ENCODE measurements at places on chromosomes 6 and 20.

DNA sequence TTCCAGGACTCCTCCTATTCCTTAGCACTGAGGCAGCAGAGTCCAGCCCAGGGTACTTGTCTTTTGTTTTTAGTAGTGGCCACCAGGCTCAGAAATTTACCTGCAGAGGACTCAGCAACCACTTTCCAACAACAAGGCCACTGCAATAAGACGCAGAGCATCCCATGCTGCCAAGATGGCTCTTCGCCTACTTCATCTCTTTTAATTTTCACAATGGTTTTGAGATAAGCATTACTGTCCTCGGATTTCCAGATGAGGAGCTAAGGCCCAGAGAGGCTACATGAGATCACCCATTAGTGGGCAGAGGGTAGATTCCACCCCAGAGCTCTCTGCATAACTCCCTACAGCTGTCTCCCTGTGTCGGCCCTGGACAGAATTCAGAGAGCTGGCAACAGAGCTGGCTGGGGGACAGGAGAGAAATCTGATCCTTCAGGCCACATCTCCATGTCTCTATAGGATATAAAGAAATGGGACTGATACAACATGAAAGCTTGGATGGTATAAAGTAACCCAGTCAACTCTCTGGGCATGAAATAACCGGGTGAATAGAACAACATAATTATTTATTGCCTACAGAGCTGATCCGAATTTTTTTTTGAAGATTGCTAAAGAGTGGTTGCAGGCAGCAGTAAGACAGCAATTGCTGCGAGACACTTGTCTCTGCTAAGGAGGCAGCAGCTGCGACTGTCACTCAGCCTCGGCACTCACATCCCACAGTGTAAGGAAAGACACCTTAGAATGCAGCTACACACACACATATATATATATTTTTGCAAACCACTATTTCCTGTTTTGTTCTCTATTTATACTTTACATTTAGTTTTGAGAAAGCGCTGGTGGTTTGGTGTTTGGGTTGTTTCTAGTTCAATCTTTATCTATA lies 37.2 kb downstream of the SCML4 start:
- no peak for DNase-seq

DNA sequence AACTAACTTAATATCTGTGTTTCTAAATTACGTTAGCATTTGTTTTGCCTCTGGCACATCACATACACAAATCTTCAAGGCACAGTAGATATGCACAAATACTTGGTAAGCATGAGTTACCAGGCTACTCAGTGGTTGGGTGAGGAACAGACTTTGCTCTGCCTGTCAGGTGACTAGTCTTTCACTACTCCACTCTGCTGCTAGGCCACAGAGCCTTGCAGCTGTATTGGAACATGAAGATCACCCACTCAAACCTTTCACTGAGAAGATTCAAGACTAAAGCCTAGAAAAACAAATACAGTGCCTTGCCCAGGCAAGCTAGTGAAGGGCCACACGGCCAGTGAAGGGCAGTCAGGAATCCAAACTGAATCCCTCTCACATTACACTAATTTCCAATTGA lies 47.0 kb downstream of the DTNBP1 start:
- DNase-seq, result no peak

DNA sequence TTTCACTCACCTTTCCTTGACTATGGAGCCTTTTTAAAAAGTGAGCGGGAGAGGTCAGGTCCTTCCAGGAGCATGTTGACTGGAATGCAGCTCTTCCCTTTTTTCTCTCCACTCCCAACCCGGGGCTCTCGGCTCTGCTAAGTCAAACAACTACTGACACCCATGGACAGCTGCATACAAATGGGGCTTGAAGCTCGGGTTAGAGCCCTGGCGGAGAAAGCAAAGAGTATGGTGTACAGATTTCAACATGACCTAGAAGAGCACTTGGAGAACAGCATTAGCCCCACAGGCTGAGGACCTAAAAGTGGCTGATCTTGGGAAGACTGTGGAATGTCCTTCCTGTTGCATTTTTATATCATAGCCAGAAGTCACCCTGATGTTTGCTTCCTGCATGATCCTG lies 162.0 kb upstream of the STMND1 start:
- no peak for DNase-seq

- DNase-seq, result no peak
These were observed 3.1 kb upstream of the PREX1 start for GRCh38 chr20:48830826-48831318.

DNA sequence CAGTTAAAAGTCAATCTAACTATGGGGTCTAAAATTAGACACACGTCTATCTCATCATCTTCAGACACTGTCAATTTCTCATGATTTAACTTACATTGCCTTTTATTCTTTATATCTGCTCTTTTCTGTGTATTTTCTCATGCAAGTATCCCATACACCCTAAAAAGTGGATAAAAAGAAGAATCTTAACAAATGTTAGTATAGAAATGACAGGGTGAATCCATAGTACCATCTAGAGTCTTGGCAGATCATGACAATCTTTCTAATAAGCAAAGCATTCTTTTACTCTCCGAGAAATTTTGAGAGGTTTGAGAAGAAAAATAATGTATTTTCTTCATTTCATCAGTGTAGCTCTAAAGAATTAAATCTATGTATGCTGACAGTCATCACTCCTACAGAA lies 382.7 kb downstream of the C6orf118 start:
- DNase-seq, result no peak

- no peak for DNase-seq
These were observed 61.1 kb upstream of the GATA5 start for GRCh38 chr20:62536871-62537401.

GRCh38 chr6:153125032-153125431 lies 6.0 kb downstream of the RGS17 start:
- peak; percentile 47 for DNase-seq

GRCh38 chr6:82195619-82196018 lies 51.9 kb downstream of the IBTK start:
- DNase-seq, result no peak

GRCh38 chr6:170117111-170117972 lies 173.5 kb downstream of the DLL1 start:
- DNase-seq, result no peak

GRCh38 chr6:117711369-117711768 lies 36.1 kb downstream of the NUS1 start:
- no peak for DNase-seq

DNA sequence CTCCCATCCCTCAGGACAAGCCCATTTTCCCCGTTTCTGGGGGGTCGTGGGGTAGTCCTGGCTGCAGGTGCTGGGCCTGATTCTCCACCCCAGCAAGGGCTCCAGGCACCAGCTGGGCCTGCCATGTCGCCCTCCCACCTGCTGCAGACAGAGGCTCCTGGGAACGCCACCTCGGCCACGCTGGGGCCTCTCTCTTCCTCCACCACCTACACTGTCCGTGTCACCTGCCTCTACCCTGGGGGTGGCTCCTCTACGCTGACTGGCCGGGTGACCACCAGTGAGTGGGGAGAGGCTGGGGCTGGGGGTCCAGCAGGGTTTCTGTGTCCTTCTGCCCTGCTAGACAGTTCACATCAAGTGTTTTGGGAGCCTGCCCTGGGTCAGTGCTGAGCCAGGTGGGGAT lies 19.3 kb downstream of the COL20A1 start:
- DNase-seq, result no peak

DNA sequence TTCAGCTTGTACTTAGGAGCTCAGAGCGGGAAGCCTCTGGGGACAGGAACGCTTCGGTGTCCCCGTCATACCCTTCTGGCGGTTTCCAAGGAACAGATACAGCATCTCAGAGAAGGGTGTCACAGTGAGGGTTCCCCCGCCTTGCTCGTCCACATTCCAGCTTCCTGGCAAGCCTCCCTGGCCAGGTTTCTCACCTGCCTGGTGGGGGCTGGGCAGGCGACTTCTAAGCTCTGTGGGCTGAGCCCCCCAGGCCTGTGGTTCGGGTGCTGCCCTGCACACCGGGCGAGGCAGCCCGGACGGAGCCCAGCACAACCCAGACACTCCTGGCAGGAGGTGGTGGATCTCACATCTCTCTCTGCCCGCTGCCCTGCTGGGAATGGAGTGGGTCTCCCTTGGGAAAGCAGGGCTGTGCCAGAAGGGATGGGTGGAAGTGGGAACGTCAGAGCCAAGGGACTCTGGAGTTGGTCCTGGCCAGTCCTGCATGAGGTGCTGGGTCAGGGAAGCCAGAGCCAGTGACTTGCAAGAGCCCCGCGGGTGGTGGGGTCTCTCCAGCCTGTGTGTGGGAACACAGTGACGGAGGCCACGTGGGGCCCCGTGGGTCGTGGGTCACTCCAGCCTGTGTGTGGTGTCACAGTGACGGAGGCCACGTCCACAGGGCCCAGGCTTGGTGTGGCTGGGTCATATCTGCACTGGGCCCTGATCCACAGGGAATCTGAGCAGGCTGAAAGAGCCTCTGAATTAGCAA lies 47.7 kb upstream of the SMOC2 start:
- DNase-seq, result no peak

DNA sequence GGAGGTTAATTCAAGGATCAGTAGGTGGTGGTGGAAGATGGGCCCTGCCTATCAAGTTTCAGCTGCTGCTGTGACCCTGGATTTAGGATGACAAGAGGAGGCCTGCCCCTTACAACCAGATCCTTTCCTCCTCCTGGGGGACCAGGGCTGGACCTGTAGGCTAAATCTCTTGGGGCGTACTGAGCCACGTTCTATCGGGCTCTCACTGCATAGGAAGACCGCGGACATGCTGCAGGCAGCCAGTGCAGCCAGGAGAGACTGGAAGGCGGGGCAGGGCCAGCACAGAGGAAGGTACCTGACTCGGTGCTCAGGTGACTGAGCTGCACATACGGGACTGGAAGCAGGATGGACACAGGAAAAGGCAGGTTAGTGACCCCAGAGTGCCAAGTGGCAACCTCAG lies 8.5 kb upstream of the SLA2 start:
- no peak for DNase-seq

DNA sequence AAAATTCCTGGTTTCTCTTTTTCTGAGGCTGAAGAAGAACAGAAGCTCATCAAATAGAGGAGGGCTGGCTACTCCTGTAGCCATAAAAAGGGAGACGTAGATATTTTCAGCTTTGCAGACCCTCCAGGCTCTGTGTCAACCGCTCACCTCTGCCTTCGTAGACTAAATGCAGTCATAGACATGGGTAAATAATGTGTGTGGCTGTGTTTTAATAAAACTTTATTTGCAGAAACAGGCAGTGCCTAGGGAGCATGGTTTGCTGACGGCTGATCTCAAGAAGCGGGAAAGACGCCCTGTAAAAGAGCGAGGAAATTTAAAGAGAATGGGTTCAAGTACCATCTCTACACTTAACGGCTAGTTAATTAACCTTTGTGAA lies 171.8 kb downstream of the BCAS1 start:
- DNase-seq, result no peak

DNA sequence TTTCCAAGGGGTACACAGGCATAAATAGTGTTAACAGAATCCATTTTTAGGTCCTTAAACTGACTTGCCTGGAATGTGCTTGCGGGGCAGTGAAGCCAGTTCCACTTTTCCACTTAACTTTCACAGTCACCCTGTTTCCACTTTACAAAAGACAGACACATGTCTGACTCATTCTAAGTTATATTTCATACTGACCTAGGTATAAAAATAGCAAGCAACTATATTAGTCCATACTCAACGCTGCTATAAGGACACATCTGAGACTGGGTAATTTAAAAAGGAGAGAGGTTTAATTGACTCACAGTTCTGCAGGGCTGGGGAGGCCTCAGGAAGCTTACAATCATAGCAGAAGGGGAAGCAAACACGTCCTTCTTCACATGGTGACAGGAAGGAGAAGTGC lies 88.2 kb downstream of the MTFR2 start:
- DNase-seq, result no peak

DNA sequence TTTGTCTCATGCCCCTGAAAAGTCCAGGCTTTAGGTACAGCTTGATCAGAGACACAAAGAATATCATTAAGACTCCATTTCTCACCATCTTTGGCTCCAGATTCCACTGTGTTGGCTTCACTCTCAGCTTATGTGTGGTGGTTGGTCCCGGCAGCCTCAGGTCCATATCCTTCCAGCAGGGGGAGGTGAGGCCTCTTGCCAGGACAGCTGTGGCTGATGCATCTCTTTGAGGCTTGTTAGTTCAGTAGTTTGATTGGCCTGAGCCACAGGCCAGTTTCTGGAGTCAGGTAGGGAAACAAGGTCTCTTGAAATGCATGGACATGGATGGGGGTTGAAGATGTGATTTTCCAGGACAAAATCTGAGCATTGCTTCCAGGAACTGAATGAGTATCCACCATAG lies 62.4 kb downstream of the JAG1 start:
- no peak for DNase-seq

- no peak for DNase-seq
These were observed 151.2 kb upstream of the TMEM170B start for GRCh38 chr6:11386323-11386722.

DNA sequence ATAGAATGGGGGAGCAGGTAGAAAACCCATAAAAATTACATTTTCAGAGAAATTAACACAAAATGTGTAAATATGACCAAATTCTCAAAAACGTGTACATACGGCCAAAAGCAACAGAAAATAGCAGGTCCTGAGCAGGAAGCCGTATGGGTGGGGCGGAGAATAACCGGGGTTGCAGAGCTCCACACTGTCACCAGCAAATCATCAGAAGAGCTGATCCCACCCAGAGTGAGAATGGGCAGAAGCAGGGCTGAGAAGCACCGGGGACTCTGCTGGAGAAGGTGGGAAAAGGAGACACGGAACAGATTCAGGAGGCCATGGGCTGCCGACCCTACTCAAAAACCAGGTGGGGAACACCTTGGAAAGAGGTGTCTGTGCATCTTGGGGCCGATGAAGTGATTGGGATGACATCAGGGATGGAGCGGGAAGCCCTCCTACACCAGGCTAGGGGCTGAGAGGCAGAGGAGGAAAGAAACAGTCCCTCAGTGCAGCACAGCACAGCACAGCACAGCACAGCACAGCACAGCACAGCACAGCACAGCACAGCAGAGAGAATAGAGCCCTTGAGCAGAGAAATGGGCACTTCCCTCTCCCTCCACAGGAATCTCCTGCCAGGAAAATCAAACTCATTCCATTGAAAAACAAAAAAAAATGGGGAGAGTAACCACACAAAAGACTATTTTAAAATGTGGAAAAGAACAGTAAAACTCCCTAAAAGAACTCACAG lies 22.3 kb downstream of the STX7 start:
- DNase-seq, result no peak

- no peak for DNase-seq
These were observed 2.9 kb downstream of the BEND6 start for GRCh38 chr6:56957856-56958255.

DNA sequence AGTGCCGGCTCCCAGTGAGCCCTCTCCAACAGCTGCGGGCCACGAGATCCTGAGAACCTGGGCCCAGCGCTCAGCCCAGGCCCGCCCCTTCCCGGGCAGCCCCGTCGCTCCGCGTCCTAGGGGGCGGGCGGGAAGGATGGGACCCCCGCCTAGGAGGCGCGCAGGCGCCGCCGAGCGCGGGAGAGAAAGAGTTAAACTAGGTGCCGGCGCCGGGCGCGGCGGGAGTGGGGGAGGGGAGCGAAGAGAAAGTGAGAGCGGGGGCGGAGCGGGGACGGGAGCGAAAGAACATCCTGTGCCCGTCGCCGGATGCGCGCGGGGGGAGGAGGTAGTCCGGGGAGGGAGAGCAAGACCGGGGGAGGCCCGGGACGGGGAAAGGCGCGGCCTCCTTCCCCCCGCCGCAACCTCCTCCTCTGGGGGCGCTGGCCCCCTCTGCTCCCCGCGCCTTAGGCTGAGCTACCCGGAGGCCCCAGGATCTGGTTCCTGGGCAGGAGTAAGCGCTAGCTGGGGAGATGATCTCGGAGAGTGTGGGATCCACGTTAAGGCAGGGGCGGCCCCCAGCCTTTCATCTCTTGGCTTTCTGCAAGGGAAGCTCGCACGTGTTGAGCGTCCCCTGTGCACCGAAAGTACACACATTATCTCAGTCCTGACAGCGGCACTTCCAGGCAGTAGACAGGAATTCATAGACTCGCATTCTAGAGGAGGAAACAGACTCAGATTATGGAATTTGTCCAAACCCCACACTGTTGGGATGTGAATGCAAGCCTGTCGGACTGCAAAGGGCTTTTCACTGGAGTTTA lies 4.9 kb upstream of the ARMC12 start:
- no peak for DNase-seq
